HL-60 (cell line): ENCODE measurements at places on chromosomes 4 and X.

DNA sequence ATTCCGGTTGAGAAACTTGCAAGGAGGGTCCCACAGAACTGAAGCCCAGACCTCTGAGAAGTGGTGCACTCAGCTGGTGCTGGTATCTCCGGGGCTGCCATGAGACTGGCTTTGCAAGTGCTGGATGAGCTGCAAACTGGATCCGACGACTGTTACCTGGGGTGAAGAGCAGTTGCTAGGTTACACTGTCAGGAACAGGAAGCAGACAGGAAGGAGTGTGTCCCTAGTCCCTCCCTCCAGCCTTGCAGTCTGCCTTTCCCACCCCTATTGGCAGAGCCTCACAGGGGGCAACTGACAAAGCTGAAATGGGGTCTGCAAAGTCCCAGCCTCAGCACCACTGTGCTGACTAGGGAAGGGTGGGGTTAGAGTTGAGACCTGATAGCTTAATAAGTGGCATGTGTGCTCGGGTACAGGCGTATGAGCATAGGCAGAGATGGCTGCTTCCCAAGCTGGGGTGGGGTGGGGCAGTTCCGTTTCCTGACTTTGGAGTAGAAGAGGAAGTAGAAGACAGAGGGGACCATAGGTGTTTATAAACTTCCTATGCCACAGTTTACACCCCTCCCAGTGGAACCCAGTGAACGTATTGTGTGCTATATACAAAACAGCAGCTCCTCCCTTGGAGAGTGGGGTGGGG, 18.0 kb downstream of the PPEF1 start:
- DNase-seq, result no peak

DNA sequence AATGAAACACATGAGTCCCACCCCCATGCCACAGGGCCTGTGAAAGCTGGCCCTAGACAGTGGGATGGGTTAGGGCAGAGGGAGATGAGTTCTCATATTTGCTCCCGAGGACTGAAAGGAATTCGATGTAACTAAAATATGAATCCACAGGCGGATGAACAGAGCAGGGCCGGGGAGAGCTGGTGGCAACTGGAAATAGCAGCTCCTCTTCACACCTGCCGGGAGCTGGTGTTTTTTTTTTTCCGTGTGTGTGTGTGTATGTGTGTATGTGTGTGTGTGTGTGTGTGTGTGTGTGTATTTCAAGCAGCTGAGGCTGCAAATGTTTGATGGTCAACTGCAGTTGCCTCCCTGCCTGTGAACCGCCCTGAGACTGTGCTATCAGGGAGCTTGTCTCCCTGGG, 115.1 kb upstream of the PSAPL1 start:
- DNase-seq, result no peak

- DNase-seq, result no peak
Observed at GRCh38 chr4:37770016-37770415, 56.5 kb upstream of the PGM2 start.

DNA sequence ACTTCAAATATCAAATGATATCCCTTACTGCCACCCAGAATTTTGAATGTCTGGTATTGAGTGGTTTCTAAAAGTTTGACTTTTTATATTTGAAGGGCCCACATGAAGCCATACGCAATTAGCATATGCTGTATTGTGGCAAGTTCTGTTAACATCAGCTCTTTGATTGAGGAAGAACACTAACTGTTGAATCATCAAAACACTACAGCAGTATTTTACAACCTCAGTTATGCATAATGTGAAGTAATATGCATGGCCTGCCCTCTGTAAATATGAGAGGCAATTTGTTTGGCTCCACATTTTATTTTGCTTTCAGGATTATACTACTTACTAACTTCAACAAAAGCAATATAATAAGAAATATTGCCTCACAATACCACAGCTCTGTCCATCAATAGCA, 62.2 kb upstream of the DMD start:
- DNase-seq, result no peak

DNA sequence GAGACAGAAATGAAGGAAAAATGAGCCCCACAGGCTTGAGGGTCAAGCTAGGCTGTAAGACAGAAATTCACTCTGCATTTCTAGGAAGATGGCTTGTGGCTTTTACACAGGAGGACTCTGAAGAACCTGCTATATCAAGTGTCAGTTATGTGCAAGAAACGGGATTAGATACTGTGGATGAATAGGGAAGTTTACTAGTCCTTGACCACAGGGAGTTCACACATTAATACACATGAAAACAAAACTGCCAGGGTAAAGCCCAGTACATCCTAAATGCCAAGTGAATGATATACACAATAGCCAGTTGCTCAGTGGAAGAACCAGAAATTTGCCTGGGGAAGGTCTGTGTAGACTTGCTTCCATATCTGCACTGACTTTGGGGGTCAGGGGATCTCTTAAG, 53.5 kb downstream of the TMEM131L start:
- no peak for DNase-seq

- no peak for DNase-seq
Observed at GRCh38 chr4:38089961-38090360, 129.8 kb downstream of the PTTG2 start.

- no peak for DNase-seq
Observed at GRCh38 chr4:98433691-98434090, 172.5 kb downstream of the RAP1GDS1 start.

GRCh38 chr4:88134111-88134510, 24.3 kb downstream of the ABCG2 start:
- no peak for DNase-seq

DNA sequence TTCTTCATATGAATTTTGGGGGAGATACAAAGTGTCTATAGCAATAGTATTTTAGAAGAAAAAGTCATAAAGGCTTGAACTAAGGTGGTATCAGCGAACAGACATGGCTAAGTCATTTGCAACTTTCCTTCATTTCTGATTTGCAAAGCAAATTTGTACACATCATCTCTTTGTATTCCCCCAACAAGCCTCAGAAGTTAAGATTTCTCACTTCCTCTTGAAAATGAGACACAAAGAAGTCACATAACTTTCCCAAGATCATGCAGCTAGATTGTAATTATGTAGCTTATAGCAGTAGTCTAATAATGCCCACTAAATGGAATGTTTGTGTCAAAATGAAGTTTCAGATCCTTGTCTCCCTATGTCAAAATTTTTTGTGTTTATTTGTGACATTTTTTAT, 709.8 kb upstream of the HS3ST1 start:
- no peak for DNase-seq

DNA sequence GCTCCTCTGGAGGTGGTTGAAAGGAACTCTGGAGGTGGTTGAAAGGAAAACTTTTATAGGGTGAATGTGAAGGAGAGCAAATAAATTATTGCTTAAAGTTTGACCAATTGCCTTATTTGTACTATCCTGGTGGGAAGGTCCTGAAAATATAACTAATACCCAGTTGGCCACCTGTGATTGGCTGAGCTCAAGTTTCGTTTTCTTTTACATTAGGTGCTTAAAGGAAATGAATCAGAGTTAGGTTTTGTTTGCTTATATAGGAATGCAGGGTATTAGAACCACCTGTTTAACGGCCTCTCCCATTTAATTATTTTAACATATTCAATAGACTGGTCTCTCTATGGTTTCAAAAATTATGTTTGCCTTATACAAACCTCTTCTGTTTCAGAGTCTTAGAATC, 497.6 kb downstream of the PRR32 start:
- no peak for DNase-seq

DNA sequence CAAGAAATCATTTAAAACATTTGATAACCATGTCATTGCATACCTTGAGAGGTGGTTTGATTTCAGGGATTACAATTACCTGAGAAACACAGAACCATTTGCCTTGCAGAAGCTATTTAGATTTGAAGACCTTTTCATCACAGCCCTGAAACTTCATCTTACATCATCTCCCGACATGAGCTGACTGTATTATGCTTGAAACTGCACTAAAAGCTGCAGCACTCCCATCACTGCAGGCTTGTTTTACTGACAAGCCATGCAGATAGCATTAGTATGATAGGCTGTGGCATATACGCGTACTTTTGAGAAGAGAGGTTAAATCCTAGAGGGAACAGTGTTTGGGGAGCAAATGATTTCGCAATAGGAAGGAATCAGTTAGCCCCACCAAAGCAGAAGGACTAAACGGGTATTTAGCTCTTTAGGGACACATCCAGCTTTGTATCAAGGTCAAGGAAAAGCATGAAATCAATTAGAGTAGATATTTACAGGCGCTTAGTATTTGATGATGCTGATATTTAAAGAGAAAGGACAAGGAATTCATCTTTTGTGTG, 133.2 kb upstream of the DIAPH2 start:
- DNase-seq, result no peak

DNA sequence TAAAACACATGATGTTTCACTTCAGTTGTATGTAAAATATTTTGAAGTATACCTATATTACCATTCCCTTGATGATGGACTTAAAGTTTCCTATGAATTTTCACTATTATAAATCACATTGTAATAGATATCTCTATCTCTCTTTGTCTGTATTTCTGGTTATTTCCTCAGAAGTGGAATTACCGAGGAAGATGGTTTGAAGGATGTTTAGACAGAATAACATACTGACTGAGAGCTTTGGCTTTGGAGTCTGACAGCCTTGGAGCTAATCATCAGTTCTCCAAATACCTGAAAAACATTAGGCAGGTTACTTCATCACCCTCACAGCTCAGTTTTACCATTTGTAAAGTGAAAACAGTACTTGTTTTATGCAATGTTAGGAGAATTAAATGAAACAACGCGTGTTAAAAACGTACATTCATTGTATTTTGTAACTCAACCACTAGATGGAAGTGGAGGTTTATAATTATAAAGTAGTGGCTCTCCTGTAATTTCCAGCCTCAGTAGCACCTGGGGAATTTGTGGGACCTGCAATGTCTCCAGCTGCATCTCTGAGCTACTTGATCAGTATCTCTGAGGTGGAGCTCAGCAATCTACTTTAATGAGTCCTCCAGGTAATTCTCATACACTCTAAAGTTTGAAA, 14.3 kb downstream of the JCHAIN start:
- no peak for DNase-seq

- DNase-seq, result no peak
Observed at GRCh38 chrX:123797543-123798447, 62.1 kb upstream of the XIAP start.

- DNase-seq, result no peak
Observed at GRCh38 chr4:13647031-13647430, 19.5 kb upstream of the BOD1L1 start.

DNA sequence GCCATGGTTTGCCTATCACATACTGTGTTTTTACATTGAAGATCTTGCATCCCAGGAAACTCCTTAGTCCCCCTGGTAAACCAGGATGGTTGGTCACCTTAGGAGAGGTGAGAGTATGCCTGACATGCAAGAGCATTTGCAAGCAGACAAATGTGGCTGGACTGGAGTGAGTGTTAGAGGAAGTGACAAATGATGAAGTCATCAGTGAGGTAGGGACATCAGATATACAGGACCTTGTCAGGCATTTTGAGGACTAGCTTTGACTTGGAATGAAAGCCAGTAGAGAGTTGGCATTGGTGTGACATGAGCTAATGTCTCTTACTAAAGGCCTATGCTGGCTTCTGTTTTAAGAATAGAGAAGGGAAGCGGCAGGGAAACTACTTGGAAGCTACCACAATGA, 124.9 kb downstream of the FRMPD4 start:
- DNase-seq, result no peak

- no peak for DNase-seq
Observed at GRCh38 chrX:113935518-113935917, 648.4 kb upstream of the HTR2C start.

GRCh38 chrX:47690175-47690574, 31.2 kb upstream of the UXT start:
- DNase-seq, result no peak

- DNase-seq, result no peak
Observed at GRCh38 chr4:84582988-84583875, at the start of gene CDS1. Gene CDS1 (plus strand): TSS chr4:84583127. CDS start chr4:84583402, 275 bp downstream.

DNA sequence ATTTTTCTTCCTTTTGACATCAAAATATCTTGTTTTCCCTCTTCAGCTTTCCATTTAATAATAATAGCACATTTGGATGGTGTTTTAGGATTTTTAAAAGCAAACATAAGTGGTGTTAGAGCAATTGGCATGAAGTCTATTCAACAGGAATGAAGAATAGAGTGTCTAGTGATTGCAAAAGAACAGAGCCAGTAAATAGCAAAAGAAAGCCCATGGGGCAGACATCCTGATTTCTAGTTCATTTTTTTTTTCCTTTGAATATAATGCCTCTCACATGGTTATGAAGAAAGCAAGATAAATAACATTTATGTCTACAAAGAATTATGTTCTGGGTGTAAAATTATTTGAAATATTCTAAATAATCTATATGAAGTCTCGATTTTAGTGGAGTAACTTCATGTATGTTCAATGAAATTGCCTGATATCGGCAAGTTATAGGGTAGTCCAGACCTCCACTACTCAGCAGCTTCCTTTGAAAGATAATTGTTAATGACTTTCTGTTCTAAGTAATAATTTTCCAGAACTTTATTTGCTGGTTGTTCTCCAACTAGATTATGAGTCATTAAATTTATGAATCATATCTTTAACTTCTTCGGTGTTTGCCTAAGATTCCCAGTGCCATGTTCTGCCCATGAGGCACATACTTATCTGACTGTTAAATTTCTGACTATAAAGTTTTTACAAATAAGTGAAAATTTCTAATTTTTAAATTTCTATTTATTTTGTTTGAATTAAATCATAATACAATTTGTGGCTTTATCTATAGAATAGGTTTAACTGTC, 587.9 kb downstream of the TLL1 start:
- DNase-seq, result no peak

GRCh38 chr4:180423712-180424057, 1819.5 kb upstream of the TENM3 start:
- no peak for DNase-seq

DNA sequence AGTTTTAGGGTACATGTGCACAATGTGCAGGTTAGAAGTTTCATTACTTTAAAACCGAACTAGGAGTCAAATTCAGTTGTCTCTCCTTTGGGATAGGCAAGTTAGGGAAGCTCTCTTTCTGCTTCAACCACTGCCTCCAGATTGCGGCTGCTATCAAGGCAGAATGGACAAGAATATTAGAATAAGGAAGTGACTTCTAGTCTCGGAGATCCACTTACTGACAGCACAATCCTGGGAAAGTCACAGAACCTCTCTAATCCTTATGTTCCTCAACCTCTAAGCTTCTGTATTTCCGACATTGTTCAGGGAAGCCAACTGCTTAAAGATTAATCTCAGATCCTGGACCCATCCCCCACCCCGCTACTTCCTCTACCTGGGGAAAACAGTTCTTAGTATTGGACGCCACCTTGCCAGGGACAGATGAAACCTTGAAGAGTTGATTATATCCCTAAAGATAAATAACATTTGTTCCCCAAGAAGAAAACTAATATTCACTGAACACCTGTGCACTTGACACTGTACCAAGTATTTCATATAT, 2.1 kb downstream of the NUP62CL start:
- no peak for DNase-seq
